ENCODE measurements at places on chromosomes 16 and 17.

- DNase-seq, result no peak
Measured at GRCh38 chr16:72092832-72093447, 480 bp downstream of the TXNL4B start.

GRCh38 chr16:58462089-58462488, 37.9 kb upstream of the NDRG4 start:
- no peak for DNase-seq

- DNase-seq, result no peak
Measured at GRCh38 chr16:87086156-87086555, 231.0 kb downstream of the C16orf95 start.

GRCh38 chr17:76079956-76080767, 1.2 kb downstream of the ZACN start:
- DNase-seq, result no peak

DNA sequence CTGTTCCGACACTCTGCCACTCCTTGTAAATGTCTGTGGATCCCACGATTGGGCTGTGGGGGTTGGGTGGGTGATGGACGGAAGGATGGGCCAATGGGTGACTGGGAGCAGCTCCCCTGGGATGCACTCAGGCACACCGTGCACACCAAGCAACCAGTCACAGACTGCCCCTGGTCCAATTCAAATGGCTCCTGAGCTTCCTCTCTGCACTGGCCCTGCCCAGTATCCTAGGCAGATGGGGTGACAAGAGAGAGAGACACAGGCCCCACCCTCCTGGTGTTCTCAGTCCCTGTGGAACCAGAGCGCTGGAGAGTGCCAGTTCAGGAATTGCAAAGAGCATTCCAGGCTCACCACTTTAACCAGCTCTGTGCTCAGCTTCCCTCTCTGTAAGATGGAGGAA, 32.8 kb downstream of the BEAN1 start:
- DNase-seq, result no peak

DNA sequence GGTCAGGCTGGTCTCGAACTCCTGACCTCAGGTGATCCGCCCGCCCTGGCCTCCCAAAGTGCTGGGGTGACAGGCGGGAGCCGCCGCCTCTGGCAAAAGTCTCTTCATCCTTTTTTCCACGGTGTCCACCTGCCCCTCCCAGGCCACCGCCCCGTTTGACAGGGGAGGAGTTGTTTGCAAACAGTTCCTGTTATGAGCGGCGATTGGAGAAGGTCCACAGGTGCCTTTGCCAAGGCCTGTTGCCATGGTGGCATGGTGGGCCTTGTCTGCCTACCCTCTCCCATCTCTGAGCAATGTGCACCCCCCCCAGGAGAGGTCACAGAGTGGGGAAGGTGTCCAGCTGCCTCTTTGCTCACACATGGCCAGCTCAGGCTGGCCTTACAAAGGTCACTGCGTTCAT, 16.0 kb upstream of the RAP1GAP2 start:
- DNase-seq, result no peak

DNA sequence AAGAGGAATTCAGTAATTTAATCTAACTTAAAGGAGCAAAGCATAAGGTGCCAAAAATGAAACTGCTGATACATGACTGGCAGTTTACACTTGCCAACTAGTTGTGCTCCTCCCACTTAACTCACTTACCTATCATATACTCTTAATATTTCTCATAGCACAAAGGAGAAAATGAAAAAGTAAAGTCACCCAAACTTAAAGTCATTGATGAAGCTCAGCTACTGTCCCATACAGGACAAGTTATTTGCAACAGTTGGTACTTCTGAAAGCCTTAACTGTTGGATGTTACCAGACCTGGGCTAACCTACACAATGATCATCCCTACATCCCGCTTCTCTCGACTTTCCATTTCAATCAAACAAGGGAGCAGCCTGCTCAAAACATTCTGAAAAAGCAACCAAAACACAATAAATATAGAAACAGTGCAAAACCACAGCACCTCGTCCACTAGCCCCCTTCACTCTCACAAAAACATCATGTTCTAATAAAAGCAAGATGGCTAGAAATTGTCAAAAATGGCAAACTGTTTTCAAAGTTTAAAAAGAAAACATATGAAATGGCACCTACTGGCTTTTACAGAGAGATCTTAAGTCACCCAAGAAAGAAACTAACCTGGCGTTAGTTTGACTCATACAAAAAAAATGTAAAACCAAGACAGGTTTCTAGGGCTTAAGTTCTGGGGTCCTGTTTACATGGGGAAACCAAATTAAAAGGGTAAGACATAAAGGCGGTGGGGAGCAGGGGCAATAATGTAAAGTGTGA, 868 bp downstream of the MED13 start:
- DNase-seq, result no peak

- DNase-seq, result no peak
Measured at GRCh38 chr16:55899857-55900256, 24.7 kb upstream of the CES5A start.

DNA sequence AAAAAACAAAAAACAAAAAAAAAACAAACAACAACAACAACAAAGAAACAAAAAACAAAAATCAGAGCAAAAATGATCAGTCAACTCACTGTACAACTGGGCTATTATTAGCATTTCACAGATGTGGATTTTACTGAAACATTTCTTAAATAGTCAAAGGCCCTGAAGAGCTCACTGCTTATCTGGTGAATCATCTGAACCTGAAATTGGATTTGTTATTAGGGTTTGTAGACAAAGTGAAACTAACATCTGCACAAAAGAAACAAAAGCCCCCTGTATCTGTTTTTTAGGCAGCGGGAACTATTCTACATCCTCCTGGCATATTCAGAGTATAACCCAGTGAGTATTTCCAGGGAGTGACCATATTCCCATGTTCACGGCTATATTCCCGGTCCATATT, 32.6 kb upstream of the KSR1 start:
- no peak for DNase-seq

DNA sequence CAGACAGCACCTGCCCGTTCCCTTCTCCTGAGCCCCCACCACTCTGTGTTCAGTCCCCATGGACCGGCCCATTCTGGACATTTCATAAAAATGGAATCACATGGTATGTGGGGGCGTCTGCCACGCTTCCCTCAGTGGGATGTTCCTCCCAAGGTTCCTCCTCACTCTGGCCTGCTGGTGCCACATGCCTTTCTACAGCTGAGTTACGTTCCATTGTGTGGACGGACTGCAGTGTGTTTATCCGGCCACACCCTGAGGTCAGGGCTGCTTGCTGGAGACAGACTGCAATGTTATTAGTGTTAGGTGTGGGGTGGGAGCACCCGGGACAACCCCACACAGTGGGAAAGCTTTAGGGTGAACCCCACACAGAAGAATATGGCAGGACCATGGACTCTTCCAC, 5.9 kb upstream of the AATK start:
- DNase-seq, result no peak

- DNase-seq, result no peak
Measured at GRCh38 chr17:58343131-58343530, 8.9 kb downstream of the SUPT4H1 start.

GRCh38 chr17:60435244-60436167, 13.2 kb downstream of the CHCT1 start:
- peak; percentile 53 for DNase-seq

GRCh38 chr16:426115-426905, 861 bp downstream of the RAB11FIP3 start:
- DNase-seq, result no peak

- DNase-seq, result no peak
Measured at GRCh38 chr17:15261258-15261801, 3.8 kb downstream of the PMP22 start.

DNA sequence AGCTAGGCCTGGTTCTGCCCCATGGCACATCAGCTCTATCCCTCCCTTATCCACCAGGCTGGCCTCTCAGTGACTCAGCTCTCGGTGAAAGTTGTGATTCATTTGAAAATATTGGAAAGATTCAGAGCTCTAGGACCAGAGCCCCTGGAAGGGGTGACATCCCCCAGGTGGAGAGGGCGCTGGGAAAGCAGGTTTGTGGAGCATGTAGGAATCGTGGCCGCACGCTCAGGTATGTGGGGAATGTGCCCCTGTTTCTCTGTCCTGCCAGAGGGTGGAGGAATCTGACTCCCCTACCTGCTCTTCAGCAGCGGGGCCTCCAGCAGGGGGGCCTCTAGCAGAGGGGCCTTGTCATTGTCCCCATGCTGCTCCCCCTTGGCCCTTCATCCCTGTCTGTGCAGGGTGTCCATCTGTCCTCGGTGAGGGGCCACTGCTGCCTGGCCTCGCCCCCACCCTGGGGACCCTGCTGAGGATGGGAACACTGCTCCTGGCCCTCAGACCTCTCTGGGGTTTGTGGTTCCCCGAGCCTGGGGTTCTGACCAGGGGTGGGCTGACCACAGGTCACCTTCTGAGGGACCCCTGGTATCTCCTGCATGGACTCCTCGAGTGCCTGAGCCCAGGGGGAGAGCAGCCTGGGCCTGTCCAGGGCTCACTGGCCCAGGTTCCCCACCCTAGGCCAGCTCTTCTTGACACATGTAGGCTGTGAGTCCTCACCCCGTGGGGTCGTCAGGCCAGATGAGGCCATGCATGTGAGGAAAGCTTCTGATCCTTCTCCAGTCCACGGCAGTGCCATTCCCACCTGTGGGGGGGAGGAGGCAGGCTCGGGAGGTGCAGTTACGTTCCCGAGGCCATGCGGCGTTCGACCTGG, 47.5 kb downstream of the NT5M start:
- no peak for DNase-seq

DNA sequence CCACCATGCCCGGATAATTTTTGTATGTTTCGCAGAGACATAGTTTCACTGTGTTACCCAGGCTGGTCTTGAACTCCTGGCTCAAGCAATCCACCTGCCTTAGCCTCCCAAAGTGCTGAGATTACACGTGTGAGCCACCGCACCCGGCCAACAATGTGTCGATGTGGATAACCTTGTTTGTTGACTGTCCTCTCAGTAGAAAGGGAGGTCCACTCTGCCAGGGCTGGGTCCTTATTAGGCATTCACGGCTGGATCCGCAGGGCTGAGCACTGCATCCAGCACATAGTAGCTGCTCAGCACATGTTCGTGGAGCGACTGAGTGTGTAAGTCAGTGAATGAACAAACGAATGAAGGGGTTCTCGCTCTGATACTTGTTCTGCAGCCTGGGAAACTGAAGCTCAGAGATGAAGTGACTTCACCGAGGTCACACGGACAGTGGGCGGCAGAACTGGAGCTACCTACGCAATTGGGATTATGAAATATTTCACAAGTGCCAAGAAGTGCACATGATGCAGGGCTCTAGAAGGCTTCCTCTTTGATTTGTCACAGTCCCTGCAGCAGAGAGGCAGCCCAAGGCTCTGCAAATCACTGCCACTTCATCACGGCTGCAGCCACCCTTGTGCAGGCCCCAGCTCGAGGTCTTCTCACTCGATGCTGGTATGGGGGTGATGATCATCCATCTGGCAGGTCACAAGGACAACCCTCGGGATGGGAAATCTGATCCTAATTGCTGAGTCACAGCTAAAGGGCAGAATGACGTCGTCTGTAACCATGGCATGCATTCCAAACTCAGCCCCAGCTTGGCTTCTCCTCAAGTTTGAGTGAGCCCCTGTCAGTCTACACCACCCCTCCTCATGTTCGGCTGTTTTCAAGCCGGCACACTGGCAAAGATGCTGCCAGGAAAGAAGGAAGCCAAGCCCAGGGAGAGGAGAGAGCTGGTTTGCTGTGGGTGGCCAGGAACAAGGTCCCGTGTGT, 28.0 kb upstream of the SNN start:
- DNase-seq, result no peak

GRCh38 chr17:79558091-79558900, 52.6 kb downstream of the RBFOX3 start:
- DNase-seq, result no peak

GRCh38 chr16:66342294-66342900, 24.1 kb upstream of the CDH5 start:
- DNase-seq, result peak; percentile 8

DNA sequence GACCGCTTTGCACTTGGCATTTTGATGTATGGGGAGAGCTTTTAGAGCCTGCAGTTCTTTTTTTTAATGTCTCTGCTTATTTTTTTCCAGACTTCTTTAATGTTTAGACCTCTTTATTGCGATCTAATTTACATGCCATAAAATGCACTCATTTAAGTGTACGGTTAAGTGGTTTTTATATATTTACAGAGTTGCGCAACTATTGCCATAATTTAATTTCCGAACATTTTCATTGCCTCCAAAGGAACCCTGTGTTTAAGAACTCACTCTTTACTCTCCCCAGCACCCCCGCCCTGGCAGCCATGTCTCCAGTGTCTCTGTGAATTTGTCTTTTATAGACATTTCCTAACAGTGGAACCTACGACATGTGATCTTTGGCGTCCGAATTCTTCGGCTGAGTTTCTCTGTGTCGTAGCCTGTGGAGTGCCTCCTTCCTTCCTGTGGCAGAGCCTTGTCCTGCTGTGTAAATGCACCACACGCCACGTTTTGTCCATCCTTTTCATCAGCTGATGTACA, 24.0 kb downstream of the ZNF750 start:
- DNase-seq, result no peak

- no peak for DNase-seq
Measured at GRCh38 chr17:42895185-42895555, 5.4 kb upstream of the G6PC1 start.

GRCh38 chr16:68270353-68270752, 6.0 kb downstream of the SLC7A6 start:
- no peak for DNase-seq

GRCh38 chr16:75225092-75225491, 6.3 kb downstream of the CTRB1 start:
- DNase-seq, result no peak

DNA sequence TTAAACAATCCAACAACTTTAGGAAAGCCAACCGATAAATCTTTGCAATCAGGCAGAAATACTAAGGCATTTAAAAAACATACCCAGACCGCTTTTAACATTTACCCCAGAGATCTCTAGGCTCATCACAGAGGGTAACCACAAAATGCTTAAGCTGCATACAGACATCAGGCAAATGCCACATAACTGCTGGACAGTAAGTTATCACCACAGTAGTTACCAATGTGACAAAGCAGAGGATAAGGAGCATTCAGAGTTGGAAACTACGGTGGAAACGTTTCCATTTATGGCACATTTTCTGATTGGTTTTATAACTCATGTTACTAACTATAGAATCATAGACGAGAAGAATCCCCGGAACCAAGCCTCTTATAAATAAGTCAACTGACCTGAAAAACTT, 77.5 kb downstream of the KANSL1 start:
- DNase-seq, result no peak

GRCh38 chr17:58284613-58285421, 4.1 kb upstream of the MPO start:
- DNase-seq, result no peak

DNA sequence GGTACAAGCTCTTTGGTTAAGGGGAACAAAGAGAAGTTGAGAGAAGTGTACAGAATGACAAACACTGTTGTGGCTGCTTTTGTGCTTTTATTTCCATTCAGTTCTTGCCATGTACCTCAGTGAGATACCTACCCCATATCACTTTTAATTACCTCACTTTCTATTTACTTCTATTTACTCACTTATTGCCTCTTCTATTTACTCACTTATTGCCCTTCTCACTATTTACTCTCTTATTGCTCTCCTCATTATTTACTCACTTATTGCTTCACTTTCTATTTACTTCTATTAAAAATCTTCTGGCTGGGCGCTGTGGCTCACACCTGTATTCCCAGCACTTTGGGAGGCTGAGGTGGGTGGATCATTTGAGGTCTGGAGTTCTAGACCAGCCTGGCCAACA, 41.9 kb downstream of the MBTD1 start:
- DNase-seq, result no peak

Measured in activated naive CD4-positive, alpha-beta T cell treated with Interleukin-2 at 50 U/mL for 16 hours (primary cell).